ENCODE measurements at places on chromosomes 11 and 22.

DNA sequence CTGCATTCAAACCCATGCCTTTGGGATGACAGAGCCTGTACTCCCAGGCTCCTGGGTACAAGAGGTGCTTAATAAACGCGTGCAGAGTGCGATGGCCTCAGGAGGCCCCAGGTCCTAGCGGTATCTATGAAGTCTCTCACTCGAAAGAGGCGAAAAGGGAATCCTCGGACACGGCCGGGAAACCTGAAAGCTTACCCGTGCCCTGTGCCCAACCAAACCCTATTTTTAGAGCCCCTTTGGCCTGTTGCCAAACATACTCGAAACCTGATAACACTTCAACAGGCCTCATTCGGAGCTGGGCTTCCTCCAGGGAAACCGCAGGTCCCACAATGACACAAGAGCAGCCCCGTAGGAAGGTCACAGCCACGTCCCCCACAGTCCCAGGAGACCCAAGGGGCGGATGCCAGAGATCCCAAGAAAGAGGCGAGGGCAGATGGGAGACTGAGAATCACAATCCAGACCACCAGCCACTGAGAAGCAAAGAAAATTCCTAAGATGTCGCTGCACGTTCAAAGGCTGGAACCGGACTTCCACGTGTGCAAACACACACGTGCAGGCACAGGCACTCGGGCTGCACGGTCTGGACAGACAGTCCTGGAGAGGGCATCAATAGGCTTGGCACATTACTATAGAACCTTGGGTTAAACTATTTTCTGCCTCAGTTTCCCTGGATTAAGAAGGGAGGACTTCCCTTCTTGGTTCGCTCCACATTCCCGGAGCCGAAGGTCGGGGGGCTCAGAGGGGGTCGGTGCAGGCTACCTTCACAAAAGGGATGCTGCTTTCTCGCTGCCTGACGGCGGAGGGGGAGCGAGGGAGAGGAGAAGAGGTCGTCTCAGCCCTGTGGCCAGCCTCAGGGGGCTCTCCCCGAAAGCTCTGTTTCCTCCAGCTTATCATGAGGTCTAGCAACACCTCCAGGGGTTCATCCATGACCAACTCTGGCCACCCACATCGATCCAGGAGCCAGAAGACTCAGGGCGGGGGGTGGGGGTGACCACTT lies 8.2 kb downstream of the PDGFB start:
- DNase-seq: no peak

GRCh38 chr11:19919050-19919561 lies 206.5 kb downstream of the NAV2 start:
- DNase-seq: peak; percentile 93

- no peak for DNase-seq
Measured at GRCh38 chr11:70458736-70459135, 60.4 kb downstream of the CTTN start.

GRCh38 chr11:9617940-9618339 lies 44.5 kb downstream of the WEE1 start:
- DNase-seq: peak; percentile 74

DNA sequence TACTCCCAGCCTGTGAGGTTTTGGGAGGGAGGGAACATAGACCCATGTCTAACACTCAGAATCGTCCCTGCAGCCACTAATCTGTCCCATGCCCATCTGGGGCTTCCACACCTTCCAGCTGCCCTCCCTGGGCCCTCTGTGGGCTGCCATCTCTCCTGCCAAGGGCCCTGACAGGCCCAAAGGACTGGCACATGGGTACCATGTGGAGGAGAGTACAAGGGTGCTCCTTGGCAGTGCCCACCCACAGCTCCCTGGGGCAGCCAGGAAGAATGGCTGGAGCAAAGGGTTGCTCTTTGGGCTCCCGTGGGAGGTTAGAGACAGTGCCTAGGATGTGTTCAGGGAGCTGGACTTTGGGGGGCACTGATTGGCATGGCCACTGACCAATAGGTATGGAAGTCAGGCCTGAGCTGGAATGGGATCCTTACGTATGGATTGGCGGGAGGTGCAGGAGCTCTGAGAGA lies 56.8 kb downstream of the CD82 start:
- DNase-seq: no peak

DNA sequence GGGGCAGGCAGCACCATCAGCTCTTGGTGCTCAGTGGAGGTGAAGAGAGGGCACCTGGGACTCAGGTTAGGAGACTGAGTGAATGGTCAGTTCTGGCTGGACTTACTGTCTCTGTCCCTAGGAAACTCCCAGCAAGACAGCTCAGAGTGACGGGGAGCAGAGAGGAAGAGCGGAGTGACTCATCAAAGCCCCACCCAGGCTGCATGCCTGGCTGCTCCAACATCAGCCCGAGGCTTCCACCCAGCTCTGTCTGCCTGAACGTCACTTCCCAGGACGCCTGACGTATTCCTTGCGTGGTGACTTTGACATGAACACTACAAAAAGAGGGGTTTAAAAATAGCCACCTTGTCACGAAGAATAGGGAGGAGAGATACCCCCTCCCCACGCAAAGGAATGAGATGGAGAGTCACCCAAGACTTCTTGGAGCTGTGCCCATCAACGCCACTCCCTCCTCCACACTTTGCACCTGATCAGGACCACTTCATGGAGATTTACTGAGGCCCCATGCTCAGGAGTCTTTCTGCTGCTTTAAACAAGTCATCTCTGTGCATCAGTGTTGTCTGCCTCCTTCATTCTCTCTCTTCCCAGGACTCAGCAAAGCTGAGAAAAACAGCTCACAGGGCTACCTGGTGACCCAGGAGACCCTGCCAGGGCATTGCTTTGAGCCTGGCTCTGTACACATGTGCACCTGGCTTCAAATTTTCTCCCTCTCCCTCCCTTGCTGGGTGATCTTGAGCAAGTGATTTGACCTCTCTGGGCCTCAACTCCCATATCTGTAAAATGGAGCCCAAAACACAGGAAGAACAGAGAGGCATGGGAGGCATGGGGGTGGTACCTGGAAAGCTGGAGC lies 83.1 kb downstream of the MN1 start:
- peak; percentile 91 for DNase-seq

DNA sequence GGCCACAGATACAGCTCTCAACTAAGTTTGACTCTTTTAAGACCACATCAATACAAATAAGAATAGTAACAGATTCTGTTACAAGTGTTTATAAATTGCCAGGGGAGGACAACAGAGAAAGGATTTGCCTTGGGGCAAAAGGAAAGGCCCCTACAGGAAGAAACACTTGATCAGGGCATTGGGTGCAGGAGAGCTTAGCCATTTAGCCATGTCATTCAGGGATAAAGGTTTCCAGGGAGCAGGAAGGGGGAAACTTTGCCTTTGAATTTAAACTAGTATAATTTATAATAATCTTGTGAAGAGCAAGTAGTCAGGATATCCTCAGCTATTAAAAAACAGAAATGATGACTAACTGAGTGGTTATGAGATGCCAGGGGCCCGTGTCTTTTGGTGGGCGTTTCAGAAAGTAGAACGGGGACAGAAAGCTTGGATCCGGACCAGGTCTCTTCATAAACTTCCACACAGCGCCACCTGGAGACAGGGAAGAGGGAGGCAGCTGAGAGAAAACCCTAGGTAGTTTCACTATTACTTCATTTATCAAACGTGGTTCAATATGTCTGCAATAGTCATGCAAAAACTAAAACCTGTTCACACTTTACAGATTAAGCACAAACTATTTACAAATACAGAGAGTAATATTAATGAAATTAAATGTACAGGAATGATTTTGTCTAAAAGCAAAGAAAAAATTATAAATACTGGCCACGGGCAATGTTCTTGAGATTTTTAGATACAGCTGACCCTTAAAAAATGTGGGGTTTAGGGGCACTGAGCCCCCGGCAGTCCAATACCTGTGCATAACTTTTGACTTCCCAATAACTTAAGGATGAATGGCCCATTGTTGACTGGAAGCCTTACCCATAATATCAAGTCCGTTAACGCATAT lies 11.0 kb upstream of the SLC5A4 start:
- peak; percentile 60 for DNase-seq

- DNase-seq: no peak
Measured at GRCh38 chr11:291281-292210, 2.6 kb downstream of the PGGHG start.

- DNase-seq: no peak
Measured at GRCh38 chr11:1293619-1294015, 15.8 kb downstream of the TOLLIP start.

- DNase-seq: no peak
Measured at GRCh38 chr11:95093548-95093947, 3.9 kb downstream of the ENDOD1 start.

GRCh38 chr22:44930016-44930710 lies 79.6 kb downstream of the PHF21B start:
- no peak for DNase-seq

- no peak for DNase-seq
Measured at GRCh38 chr11:133563505-133564025, 31.3 kb upstream of the OPCML start.

DNA sequence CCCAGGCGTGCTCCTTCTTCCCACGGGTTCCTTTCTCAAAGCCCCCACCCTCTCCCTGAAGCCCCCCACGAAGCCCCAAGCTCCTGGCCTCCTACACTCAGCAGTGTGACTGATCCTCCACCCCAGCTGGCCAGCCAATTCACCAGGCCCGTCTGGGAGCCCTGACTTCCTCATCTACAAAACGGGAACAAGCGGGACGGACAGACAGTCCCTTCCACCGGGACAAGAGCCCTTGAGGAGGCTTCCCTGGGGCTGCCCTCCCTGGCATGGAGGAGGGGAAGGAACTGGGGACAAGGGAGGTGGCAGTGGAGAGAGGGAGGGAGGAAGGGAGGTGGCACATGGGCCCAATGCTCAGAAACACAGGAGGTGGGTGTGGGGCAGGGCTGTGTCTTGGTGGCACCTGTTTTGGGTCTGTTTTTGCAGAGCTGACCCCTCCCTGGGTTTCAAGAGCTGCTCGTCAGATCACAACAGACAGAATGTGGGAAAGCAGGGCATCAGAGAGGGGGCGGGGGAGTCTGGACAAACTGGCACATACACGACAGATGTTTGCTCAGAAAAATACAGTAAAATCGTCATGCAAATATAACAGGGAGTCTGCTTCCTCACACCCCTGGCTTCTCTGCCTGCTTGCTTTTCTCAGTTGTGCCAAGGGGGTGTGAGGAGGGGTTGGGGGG lies 56.8 kb downstream of the ELFN2 start:
- DNase-seq: no peak

DNA sequence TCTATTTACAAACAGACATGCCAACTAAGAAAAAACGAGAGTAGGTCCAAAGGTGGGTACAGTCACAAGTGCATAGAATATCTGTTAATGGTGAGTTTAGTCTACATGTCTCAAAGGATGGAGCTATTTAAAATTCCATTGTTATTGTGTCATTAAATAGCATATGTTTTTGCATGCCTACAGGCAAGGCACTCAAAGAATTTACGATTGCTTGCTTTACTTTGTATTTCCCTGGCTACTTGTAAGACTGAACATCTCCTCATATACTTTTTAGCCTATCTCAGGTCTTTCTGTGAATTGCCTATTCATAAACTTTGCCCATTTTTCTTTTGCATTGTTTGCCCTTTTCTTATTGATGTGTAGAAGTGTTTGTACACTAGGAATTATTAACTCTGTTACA lies 39.7 kb downstream of the DEUP1 start:
- peak; percentile 4 for DNase-seq

GRCh38 chr11:65604258-65604657 lies 8.7 kb upstream of the KCNK7 start:
- no peak for DNase-seq

DNA sequence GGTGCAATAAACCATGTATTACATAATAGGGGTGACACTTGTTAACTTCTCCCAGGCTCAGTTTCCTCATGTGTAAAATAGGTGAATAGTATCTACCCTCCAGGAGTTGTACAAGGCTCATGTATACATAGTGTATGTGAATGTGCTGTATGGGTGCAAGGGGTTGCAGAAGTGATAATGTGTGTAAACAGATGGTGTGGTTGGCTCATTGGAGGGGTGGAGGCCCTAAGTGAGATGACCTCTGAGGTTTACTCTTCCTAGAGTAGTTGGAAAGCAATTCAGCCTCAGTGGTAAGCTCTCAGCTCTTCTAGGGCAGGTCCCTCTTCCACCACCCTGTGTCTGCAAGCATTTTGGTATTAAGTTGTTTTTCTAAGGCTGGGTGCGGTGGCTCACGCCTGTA lies 102.4 kb downstream of the PTPRJ start:
- DNase-seq: no peak

GRCh38 chr11:61095021-61095420 lies 7.3 kb upstream of the CD5 start:
- DNase-seq: no peak
